ENCODE measurements at places on chromosomes 11 and 22.
A peak's percentile ranks its signal among the peaks of the same experiment; 100 is the strongest.

DNA sequence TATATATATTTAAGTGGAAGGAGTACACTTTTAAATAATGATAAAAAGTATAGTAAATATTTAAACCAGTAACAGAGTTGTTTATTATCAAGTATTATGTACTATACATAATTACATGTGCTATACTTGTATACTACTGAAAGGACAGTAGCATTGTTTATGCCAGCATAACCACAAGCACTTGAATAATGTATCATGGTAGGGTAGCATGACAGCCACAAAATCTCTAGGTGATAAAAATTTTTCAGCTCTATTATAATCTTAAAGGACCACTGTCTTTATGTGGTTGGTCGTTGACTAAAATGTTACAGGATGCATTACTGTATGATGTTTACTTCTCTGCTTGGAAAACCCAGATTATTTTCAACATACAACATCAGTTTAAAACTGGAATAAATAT is 349.2 kb downstream of the CASP12 start:
- no peak for DNase-seq

DNA sequence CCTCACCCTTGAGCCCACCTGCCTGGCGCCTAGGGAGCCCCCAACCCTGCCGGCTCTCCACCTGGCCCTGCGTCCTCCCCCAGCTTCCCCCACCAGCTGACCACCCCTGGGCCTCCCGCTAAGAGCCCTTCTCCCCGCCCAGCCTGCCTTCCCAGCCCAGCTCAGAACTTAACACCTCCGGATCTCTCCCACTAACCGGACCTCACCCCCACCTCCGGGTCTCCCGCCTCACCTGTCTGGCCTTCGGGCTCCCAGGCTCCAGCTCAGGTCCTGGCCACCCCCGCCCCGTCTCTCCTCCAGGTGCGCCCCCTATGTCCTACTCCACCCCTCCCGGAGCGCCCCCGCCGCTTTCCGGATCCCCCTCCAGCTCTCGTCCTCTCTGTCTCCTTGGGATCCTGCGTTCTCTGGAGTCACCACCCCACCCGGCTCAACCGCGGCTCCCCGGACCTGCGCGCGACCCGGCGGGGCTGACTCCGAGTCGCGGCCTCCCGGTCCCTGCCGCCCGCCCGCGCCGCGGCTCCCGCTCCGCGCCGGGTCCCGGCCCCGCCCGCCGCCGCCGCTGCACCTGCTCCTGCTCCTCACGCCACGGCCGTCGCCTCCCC is at the start of gene KCNJ11:
Gene KCNJ11 (minus strand): TSS at position 51 of the 602 bp plus-strand sequence. CDS start 568 bp downstream, outside the sequence.
- DNase-seq, result no peak

DNA sequence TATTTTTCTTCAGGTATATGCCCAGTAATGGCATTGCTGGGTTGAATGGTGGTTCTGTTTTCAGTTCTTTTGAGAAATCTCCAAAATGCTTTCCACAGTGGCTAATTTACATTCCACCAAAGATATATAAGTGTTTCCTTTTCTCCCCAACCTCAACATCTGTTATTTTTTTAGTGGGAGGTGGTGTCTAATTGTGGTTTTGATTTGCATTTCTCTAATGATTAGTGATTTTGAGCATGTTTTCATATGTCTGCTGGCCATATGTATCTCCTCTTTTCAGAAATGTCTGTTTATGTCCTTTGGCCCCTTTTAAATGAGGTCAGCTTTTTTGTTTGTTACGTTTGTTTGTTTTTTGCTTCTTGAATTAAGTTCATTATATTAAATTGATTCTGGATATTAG is 760.2 kb downstream of the KCNA4 start:
- no peak for DNase-seq

DNA sequence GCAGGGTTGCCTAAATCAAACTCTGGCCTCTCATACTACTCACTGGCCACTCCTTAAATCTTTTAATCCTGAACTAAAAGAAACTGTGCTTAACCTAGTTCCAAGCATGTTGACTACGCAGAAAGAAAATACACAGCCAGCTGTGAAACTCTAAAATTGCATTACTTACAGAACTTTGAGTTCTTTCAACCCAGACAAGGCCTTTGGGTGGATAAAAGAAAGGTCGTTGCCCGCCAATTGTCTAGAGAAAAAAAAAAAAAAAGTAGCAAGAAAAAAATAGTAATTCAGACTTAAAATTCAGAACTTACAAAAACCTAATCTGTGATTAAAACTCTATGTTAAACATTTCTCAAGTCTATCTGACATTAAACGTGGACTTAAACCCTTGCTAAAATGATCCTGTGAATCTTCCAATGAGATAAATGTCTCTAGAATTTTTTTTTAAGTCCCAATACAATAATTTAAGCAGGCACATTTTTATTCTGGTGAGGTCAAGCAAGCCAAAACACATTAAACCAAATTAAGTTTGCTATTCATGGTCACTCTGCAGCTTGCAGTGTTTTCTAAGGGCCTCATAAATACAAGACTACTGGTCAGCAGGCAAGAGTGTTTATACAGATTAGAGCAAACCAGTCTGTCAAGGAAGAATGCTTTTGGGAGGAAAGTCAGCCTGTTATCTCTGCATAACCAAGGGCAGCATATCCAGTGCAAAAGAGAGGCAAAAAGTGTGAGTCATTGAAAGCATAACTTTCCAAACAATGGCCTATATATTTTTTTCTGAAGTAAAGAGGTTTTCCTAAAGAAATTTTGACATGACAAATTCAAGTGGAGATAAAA is 29.5 kb upstream of the CCDC34 start:
- peak; percentile 67 for DNase-seq

DNA sequence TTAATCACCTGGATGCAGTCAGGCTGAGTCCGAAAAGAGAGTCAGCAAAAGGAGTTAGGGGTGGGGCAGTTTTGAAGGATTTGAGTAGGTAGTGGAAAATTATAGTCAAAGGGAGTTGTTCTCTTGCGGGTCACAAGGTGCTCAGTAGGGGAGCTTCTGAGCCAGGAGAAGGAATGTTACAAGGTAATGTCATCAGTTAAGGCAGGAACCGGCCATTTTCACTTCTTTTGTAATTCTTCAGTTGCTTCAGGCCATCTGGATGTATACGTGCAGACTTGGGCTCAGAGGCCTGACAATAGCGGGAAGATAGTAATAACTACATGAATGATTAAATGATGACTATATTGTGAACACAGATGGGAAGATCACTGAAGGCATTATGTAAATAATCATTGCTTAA is 6.2 kb downstream of the SC5D start:
- DNase-seq, result no peak

GRCh38 chr11:121091492-121092152 is 9.4 kb upstream of the TECTA start:
- no peak for DNase-seq

GRCh38 chr11:79276736-79277325 is 164.0 kb downstream of the TENM4 start:
- DNase-seq, result no peak

DNA sequence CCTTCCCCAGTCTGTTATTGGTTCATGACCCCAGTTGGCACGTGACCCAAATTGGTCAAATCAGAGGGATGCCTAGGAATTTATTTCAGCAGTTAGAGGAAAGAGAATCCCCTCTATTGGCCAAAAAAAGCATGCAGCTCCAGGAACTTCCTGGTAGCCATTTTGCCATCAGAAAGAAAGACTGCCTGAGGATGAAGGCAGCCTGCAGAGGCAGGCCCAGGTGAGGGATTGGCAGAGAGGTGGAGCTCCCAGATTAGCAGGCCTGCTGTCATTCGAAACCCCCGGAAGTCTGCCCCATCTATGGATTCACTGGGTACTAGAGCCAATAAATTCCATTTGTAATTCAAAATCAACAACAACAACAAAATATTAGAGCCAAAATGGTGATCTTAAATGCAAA is 207.6 kb downstream of the CWF19L2 start:
- DNase-seq, result no peak

DNA sequence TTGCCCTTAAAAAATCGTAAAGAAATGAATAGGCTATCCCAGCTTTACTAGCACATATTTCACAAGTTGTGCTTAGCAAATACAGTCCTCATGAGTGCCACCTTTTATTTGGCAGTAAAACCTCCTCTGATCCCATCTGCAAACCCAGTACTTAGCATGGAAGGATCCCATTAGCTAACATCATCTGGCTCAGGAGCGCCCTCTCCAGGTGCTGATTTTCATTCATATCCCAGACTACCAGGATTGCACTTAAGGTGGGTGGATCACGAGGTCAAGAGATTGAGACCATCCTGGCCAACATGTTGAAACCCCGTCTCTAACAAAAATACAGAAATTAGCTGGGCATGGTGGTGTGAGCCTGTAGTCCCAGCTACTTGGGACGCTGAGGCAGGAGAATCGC is 76.1 kb upstream of the PAX6 start:
- no peak for DNase-seq

DNA sequence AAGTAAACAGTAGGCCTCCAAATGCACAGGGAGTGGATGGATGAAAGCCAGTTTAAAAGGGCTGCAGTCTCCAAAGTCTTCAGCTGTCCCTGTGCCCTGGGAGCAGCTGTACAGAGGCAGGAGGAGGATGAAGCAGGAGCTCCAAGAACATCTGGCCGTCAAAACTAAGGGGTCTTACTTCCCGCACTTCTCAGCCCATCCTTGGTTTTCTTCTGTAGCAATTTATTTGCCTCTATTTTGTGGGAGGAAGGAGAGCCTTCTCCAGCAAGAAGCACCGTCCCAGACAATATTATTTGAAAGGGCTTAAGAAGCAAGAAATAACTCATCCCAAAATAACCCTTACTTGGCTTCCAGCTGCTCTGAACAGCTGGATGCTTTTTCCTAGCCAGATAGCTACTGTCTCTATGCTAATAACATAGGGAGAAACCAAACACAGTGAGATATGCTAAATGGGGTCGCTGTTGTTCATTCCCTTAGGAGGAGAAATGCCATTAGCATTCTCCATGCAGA is 133.2 kb downstream of the SPATA19 start:
- DNase-seq, result no peak

DNA sequence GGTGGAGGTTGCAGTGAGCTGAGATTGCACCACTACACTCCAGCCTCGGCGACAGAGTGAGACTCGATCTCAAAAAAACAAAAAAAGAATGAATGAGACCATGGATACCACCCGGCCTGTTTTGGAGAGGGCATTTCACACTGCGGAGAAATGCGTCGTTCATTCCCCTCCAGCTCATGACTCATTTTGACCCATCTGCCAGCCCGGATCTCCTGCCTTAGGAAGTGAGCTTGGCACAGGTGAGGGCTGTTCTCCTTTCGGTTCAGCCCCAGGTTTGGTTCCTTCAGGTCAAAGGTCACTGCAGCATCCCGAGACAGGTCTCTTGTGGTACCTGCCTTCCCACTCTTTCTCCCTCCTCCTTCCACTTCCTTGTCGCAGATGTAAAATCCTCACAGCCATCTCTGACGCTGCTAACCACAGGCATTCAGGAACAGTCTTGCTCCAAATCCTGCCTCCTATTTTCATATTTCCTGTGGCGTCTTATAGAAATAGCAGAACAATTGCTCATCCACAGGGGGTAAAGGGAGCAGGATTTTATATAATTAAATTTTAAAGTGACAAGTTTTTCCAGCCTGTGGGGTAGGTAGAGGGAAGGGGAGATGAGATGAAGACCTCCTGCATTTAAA is 517.9 kb downstream of the NTM start:
- DNase-seq, result no peak

DNA sequence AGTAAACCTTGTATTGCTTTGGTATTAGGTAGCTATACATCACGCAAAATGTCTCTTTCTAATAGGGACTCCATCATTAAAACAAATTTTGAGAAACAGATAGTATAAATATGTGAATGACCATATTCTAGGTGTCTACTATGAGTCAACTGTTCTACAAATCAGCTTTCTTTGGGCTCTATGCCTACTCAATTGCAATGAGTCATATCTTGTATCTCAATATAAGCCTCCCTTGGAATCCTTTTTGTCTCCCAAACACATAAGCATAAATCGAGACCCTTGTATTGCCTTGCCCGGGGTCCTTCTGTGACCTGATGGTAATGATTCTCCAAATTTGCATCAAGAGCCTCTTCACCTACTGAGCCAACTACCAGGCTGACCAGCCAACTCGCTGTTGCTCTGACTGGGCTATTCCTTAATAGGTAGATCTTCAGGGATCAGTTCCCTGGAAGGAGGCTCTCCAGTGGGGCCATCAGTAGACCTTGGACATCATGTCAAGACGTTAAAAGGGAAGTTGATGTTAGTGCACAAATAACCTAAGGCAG is 22.2 kb downstream of the BLID start:
- no peak for DNase-seq

DNA sequence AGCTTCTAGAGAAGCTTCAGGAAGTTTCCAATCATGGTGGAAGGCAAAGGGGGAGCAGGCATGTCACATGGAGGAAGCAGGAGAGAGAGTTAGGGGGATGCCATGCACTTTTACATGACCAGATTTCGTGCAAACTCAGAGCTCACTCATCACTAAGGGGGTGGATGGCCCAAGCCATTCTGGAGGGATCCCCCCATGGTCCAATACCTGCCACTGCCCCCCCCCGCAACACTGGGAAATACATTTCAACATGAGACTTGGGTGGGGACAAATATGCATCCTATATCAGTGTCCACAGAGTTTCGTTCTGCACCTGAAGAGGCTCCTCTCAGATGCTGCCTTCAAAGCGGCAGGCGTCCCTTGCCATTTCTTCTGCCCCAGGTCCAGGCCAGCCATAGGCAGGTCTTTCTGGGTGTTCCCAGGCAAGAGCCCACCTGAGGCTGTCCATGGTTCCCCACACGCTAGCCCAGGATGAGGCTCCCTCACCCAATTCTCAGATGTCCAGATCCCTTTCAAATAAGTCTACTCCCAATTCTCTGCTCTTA is 1344.3 kb downstream of the TBC1D22A start:
- DNase-seq, result no peak

DNA sequence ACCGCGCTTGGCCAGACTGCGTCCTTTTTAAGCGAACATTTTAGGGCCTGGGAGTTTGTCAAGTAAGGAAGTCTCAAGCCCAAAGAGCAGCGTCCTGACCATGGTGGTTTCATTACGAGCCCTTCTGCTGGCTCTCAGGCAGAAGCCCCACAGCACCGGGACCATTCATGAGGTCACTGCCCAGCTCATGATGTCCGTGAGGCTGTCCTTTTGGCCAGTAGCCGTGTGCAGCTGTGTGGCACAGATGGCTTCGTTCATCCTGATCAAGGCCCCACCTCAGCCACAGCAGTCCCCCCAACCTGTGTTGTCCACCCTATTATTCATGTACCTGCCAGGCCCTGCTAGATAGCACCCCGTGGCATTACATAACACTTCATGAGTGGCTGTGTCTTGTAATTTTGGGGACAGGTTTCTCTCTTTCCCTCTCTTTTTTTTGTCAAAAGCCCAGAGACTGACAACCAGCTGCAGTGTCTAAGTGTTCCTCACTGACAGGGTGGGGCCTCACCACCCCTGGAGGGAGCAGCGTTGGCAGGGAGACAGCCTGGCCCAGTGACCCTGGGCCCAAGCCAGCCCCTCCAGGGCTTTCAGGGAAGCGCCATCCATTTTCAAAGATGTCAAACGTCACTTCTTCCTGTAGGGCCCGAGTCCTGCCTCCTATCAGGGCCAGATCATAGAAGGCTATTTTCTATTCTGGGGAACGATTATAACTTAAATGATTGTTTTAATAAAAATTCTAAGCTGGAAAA is 21.8 kb upstream of the CABP7 start:
- no peak for DNase-seq

Measured in pulmonary artery endothelial cell (primary cell).